Kidney epithelial cell (primary cell): ENCODE measurements at places on chromosomes 2 and 18.

GRCh38 chr18:42959528-42959927 lies 156.0 kb downstream of the RIT2 start:
- DNase-seq, result no peak

- DNase-seq, result no peak
Observed at GRCh38 chr2:70133491-70134322, 46.4 kb downstream of the PCBP1 start.

DNA sequence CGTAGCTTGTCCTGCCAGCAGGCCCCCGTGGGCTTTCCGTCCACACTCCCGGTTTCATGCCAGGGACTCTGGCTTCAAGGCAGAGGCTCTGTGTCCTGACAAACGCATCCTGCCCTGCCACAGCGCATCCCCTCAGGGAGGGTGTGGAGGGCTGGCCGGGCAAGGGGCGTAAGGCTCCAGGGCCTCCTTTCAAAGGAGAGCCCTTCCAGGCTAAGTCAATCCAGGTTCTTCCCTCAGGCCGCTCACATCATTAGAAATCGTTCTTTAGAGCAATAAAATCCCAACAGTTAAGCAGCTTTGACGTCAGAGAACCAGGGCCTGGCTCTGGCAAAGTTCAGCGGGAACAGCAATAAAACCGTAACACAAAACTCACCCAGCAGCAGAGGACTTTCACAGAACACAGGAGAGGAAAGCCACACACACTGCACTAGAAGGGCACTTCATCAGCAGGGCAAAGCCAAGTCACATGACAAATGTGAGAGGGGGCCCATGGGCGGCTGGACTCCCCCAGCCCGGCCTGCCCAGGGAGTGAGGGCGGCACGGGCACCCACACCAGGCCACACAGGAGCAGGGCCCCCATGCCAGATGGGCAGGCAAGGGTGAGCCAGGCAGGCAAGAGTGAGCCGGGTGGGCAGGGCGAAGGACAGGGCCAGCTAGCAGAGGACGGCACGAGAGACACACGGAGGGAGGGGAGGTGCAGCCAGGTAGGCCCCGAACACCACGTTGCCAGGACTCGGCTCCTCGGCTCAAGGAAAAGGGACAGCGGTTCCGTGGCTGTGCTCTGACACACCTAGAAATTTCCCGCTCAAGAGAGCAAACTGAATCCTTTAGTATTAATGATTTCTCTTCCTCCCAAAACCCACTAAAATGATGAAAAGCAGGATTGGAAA lies 52.0 kb downstream of the HDAC4 start:
- no peak for DNase-seq

DNA sequence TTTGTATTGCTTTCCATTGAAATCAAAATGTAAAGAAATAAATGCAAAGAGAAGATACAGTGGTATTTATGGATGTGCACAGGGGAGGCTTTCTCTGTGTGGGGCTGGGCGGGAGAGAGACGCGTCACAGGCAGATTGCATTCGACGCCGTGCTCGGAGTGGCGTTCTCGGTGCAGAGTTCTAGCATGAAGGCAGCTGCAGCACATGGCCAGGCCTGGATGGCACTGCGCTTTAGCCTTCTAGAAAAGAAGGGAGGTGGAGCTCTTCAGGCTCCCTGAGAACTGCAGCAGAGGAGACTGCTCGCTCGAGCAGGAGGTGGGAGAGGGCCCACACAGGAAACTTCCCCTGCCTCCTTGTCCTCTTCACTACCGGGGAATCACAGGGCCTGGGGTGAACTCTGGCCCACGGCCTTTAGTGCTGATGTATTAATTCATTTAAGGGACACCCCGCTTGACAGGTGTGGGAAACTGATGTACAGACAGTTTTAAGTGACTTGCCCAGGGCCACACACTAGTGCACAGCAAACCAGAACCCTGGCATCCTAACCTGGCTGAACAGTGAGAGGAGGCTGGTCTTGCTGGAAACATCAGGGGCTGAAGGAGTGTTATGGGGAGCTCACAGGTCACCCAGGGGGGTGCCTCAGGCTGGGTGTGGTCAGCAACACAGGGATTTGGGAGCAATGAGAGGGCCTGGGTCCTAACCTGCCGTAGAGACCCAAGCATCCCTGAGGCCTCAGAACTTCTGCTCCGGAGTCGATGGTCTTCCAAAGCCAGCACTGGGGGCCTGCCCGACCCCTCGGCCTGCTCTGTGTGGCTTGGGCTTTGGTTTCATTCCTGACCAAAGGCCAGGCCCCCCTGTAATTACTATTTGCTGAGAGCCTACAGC lies 199.9 kb downstream of the HDAC4 start:
- DNase-seq, result no peak

GRCh38 chr2:96112501-96113366 lies 3.6 kb downstream of the ADRA2B start:
- no peak for DNase-seq

DNA sequence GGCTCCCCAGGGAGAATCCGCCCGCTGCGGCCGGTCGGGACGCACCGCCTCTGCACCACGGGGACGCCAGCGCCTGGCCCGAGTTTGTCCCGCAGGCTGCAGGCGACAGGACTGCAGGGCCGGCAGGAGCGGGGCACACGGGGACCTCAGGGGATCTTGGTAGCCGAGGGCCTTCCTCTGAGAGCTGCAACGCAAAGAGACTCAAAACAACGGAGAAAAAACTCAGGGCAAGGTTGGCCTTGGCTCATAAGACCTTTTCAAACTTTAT lies 79.7 kb downstream of the ARHGEF4 start:
- DNase-seq, result no peak

- no peak for DNase-seq
Observed at GRCh38 chr2:186379052-186379451, 107.0 kb upstream of the ZC3H15 start.

DNA sequence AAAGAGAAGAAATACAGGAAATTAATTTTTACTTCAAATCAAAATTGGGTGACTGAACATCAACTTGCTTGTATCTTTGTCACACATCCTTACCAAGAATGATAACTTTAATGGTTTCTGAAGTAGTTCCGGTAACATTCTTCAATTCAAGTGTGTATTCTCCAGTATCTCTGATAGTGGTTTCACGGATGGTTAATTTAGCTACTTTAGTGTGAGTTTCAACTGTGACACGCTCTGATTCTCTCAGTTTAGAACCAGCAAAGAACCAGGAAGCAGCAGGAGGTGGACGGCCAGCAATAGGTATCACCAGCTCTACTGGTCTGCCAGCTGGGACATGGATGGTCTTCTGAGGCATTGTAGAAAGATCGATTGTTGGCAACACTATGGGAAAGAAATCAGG lies 62.3 kb downstream of the PLEKHA3 start:
- DNase-seq, result no peak

DNA sequence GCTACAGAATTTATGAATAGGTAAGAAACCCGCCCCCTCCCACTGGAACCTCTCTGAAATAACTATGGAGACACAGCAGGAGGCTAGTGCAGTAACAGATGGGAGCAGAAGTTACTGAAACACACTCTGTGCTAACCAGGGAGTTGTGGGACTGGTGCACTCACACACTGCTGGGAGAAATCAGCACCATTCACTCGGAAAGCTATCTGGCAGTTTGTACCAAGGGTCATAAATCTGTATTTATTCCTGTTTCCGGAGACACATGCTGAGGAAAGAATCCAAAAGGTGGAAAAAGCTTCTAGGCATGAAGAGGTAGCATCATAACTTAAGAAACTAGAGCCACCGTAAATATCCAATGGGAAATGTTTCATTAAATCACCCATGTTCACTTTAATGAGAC lies 39.9 kb downstream of the TGFA start:
- DNase-seq, result no peak

DNA sequence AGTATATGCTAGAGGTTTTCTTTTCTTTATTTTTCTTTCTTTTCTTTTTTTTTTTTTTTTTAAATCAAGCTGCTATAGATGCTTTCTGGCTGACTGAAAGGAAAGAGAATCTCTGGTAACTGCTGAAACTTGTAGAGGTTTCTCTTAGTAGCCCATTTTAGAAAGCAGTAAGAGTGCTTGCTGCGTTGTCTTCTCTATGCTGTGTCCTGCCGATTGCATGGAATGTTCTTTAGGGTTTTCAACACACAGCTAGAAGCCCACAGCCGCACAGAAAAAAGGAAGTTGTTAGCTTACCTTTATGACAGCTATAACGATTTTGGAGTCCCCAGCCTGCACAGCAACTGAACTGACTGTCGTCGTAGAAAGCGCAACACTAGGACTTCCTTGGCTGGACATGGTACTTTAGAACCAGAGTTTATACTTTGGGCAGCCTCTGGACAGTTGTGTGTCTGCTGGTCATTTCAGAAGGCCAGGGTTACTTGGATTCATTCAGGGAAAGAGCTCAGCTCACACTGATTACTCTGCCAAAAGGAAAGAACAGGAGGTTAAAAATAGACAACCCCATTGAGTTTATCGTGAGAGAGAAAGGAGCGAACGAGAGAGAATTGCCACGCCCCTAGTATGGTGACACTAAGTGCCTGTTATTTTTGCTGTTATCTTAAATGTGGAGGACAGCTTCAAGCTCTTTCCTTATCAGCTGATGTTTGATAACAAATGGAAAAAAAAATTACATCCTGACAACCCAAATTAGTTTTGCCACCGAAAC lies at the start of gene CCDC141:
Gene CCDC141 (minus strand): TSS at position 592 of the 766 bp plus-strand sequence. CDS start 196 bp downstream, at position 396.
- no peak for DNase-seq

DNA sequence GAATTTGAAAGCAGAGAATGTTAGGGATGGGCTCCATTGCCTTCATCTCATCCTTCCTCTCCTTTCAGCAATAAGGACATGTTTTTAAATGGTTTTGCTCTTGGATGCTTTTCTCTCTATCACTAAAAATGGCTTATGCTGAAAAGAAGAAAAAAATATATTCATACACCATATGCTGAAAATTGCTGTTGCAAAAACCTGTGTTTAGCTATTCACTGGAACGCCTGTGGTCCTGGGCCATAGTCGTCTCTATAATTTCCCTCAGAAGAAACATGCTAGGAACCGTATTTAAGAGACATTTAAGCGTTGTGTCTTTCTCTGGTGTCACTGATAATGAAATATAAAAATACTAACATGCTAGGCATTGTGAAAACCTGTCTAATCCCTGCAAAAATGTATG lies 324.9 kb downstream of the TSN start:
- DNase-seq, result no peak

DNA sequence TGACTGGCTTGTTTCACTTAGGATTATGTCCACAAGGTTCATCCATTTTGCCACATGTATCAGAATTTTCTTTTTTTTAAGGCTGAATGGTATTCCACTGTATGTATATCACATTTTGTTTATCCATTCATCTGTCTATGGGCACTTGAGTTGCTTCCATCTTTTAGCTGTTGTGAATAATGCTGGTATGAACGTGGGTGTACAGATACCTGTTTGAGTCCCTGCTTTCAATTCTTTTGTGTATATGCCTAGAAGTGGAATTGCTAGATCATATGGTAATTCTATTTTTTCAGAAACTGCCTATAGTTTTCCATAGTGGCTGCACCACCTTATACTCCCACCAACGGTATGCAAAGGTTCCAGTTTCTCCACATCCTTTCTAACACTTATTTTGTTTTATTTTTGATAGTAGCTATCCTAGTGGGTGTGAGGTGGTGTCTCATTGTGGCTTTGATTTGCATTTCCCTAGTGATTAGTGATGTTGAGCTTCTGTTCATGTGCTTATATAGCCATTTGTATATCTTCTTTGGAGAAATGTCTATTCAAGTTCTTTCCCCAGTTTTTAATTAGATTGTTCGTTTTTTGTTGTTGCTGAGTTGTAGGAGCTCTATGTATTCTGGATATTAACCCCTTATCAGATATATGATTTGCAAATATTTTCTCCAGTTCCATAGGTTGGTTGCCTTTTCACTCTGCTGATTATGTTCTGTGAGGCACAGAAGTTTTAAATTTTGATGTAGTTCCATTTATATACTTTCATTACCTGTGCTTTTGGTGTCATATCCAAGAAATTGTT lies 40.7 kb downstream of the TTC39C start:
- no peak for DNase-seq

DNA sequence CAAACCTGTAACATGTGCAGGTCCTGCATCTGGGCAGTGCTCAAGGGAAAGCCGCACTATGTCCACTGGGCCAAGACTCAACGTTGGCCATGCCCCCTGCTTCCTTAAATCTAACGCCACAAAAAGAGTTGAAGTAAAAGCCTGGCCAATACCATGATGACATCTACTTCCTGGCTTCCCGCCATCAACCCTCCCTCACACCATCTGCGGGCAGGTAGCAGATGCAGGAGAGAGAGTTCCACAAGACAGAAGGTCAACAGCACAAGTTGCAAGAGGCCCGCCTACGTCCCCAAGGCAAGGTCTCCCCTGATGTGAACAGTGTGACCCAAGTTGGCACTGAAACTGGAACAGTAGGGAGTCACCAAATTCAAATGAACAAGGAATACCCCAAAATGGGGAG lies 48.4 kb downstream of the ABCG8 start:
- no peak for DNase-seq

GRCh38 chr2:170156592-170156991 lies 21.4 kb upstream of the MYO3B start:
- DNase-seq, result no peak

DNA sequence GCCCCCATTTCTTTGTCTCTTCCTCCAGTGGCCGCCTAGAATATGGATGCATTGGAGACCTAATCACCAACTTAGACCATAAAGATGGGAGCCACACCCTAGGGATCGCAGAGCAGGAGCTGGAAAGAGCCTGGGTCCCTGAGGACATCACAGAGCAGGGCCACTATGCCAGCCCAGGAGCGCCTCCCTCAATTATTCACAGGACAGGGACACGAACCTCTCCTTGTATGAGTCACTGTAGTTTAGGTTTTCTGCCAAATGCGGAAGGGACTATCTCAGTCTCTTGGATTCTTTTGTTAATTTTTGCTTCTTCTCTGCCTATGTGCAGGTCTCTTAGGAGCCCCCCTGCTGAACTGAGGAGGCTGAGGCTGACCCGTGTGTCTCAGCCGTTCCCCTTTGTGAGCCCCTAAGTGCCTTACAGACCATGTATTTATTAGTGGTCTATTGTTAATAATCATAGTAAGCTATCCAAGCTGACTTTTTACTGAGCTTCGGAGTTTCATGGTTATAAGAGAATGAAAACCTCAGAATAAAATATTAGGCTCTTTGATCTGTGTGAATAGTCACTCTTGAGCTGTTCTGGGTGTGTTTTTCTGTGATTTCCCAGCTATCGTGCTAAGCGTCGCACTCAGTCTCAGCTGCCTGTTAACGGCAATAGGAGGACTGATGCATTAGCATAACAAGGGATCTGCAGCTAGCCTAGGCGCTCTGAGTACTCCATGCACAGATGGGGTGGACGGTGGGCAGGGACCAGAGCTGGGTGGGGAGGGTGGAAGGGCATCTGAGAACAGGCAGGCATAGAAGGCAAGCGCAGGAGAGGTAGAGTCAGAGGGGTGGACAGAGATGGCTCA lies 12.7 kb upstream of the PTPN4 start:
- no peak for DNase-seq

DNA sequence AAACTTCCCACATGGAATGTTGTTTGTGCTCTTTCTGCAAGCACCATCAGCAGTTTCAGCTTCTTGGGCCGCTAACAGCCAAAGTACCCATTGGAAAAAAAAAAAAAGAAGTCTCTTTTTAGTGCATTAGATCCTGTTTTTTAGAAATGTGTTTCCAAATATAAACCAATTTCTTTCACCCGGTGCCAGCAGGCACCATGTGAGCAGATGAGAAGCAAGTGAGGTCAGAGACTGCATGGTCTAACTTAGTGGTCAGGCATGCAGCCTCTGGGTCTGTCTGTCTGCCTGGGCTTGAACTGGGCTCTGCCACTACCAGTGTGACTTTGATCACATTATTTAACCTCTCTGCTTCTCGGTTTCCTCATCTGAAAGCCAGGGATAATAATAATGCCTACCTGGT lies 75.2 kb upstream of the NRP2 start:
- no peak for DNase-seq
